ENCODE measurements at places on chromosomes 2 and 18.

DNA sequence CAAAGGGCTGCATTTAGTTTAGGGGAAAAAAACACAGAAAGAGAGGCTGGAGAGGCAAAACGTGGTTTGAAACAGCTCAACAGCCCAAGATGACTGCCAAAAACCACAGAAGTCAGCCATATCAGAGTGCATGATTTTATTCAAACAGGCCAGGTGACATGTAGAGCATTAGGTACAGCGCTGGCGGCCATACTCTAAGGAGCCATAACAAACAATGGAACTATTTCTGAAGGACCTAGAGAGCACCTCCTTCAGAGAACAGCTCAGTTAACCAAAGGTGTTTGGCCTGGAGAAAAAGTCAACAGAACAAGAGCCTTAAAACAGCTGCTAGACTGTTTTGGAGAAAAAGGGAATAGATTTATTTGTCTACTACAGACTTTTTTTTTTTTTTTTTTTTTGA is 2.6 kb downstream of the THADA start:
- no peak for DNase-seq

DNA sequence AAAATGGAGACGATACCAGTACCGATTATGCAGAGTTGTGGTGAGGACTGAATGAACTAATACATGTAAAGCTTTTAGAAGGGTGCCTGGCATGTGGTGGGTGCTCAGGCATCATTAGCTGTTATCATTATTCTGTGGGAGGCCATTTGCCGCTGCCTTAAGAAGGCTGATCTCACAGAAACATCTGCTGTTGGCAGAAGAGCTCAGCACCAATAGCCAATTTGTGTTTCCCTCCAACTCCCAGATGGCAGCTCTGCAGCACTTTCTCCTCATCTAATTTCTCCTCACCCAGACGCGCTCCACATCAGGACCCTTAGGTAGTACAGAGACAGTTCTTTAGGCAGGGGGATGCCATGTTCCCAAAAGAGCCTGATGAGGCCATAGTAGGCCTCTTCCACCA is 15.8 kb upstream of the CYP1B1 start:
- no peak for DNase-seq

DNA sequence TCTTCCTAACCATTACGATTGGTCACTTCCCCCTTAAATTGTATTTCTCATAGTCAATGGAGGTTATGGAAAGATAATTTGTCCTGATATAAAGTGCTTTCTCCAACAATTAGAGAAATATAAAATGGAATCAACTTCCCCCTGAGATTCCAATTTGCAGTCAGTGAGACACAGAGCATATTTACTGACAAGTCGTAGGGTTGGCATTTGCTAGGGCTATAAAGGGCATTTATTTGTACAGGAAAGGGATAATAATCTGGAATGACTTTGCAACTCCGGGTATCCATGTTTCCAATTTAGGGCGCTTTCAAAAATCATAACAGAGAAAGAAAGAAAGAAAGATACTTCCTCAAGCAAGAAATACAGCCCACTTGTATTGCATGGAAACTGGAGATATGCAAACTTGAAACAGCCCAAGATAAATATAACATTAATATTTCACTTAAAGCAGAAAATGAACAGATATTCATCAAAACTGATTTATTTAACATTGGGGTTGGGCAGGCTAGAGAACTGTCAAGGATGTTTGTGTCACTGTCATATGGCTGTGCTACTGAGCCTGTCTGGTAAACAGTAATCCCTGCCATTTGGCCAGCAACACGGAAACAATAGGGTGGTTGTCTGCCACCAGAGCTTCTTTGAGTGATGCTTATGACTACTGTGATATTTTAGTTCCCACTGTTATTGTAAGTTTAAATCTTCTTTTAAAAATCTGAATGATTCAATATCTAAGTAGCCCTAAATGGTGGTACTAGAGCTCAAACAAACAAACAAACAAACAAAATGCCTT is 621.8 kb downstream of the LRP1B start:
- no peak for DNase-seq

DNA sequence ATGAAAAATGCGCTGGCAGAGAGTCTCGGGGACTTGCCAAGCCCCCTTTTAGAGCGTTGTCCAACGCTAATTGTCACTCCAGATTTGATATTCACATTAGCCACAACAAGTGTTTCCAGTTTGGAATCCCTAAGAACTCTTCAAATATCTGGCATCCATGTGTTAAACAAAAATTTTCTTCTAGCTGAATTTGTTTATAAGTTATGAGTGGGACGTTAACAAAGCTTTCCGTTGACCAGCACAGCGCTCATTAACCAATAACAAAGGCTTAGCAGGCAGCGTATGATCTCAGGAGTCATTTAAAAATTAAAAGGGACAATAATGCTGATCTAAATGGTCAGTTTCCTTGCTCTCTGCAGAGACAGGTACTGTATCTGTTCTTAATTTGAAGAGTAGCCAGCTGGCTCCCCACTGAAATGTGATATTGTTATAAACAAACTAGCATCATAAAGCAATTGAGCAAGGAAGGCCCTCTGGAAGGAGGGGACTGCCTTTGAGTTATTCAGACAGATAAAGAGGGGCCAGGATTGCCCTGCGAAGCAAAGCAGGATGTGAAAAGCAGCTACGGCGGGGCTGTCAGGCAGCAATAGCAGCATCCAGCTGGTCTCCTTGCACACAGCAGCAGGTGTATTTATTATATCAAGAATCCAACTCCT is 337.2 kb upstream of the SALL3 start:
- no peak for DNase-seq

GRCh38 chr2:175808858-175809257 is 193.2 kb downstream of the LNPK start:
- DNase-seq, result no peak

GRCh38 chr2:178829299-178829960 is 22.2 kb upstream of the TTN start:
- DNase-seq, result no peak

GRCh38 chr2:60140185-60140584 is 413.3 kb downstream of the BCL11A start:
- no peak for DNase-seq

DNA sequence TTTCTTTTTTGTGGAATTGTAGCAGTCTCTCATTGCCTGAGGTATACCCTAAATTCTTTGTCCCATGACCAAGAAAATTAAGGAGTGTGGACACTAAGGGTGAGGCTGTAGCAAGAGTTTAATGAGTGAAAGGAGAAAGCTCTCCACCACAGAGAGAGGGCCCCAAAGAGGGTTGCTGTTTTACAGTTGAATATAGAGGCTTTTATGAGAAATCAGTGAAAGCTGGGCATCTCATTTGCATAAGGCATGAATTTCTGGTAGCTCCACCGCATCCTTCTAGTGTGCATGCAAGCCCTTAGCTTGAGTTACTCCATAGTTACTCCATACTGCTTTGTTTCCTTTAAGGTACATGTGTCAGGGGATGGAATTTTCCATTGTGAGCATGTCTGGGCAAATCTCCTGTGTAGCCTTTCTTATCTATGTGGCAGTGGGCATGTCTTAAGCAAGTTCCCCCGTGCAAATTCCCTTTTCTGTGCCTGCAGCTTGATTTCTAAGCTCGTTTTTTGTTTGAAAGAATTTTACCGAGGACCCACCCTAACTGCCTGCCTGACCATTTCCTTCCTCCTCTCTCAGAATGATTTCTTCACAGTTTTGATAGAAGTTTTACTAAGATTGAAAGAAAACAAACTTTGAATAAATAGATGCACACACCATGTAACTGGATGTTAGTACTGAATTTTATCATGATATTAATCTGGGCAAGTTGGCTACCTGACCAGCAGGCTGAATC is 218.9 kb downstream of the PARD3B start:
- no peak for DNase-seq

DNA sequence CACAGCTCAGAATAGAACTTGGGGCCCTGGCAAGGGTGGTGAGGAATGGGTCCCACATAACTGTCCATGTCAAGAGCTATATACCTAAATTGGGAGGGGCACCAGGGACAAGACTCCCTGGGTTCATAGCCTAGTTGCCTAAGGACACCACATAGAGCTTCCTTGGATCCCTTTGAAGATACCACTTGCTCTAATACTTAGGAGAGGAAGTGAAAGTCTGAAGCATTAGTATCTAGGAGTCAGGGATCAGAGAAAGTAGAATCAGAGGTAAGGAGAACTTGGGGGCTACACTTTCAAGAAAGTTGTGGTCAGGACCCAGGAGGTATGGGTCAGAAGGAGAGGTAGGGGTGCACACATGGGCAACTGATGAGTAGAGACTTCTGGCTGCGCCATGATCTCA is 318.2 kb upstream of the SLC39A10 start:
- no peak for DNase-seq

- DNase-seq, result no peak
Measured at GRCh38 chr2:149884871-149885270, 297.3 kb upstream of the MMADHC start.

GRCh38 chr2:219444566-219445091 is 10.0 kb downstream of the SPEG start:
- DNase-seq, result no peak

GRCh38 chr2:167438206-167438605 is 549.9 kb downstream of the XIRP2 start:
- DNase-seq, result no peak

DNA sequence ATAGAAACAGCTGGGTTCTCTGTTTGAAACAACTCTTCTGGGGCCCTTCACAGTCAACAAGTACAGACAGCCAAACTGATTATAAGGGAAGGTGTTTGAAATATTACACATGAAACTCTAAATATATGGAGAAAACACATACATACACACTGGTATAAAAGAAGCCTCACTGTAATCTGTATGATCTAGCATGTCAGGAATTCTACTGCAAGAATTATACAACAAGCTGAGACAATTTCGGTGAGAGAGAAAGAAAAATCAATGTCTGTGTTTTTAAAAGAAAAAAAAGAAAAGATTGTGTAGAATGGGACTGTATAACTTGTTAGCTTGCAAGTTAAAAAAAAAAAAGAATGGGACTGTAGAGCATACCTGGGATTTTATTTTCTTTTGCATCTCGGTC is 26.3 kb downstream of the IRS1 start:
- DNase-seq, result no peak

DNA sequence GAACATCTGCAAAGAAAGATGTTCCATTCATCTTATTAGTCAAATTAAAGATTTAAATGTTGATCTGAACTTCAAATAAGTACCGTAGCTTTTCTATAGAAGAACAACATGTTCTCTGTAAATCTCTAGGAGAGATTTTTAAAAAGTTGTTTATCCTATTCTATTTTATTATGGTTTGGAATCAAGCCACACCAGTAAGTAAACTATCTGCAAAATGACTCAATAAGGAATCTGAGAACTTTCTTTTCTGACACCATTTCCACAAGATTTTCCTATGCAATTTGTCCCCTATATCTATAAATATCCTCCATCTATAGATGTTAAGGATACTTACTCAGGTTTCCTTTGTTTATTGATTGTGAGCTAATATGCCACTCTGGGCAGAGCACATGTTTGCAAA is 736.6 kb downstream of the CBLN2 start:
- no peak for DNase-seq

DNA sequence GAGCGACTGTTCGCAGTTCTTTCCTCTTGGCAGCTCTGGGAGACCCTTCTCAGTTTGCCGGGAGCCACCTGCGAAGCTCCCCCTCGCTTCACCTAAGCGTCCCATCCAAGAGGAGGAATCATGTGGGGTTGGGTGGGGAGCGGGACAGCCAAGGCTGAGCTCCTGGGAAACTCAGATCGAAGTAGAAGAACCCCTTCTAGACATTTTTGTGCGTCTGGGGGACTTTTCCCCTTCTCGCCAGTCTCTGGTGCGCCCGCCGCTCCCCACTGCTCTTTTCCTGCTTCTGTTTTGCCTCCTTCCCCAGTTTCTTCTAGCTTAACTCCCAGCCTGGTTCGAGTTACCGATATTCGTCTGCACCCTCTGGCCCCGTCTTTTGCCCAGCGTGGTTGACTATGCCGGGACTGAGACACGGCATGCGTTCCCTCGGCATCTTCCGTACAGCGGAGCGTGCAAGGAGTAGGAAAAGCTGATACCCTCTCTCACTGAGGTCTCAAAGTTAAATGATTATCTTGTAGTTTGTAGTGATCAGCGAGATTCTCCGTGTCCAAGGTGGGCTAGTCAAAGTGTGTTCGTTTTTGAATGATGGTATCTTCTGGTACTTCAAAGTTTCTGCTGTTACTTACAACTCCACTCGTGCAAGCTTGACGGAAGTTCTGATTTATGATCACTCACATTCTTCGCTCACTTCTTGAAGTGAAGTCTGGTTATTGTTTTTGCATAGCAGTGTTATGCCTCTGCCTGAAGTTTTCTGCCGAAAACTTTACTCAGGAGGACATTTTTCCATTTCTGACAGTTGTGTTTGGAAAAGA is 664 bp downstream of the CAMKMT start:
- DNase-seq, result peak; percentile 76

GRCh38 chr2:65799141-65799854 is 366.9 kb upstream of the SPRED2 start:
- no peak for DNase-seq

GRCh38 chr2:85853499-85854165 is 35.2 kb downstream of the ST3GAL5 start:
- DNase-seq, result no peak

DNA sequence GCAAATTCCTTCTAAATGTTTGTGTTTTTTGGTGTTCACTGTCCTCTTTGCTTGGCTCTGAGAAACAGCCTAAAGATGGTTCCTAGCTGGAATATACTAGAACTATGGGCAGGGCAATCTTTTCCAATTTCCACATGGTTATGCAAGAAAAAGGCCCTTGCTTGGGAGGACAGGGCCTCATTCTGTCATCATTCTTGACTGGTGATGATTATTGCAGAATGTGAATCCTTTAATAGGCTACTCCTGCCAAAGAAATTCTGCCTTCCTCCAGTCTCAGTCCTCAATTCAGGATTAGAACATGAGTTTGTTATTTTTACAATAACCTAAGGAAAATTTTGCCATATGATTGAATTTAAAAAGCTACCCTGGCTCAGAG is 218.7 kb downstream of the HNMT start:
- DNase-seq, result no peak

- no peak for DNase-seq
Measured at GRCh38 chr2:196225213-196225612, 53.8 kb upstream of the STK17B start.

DNA sequence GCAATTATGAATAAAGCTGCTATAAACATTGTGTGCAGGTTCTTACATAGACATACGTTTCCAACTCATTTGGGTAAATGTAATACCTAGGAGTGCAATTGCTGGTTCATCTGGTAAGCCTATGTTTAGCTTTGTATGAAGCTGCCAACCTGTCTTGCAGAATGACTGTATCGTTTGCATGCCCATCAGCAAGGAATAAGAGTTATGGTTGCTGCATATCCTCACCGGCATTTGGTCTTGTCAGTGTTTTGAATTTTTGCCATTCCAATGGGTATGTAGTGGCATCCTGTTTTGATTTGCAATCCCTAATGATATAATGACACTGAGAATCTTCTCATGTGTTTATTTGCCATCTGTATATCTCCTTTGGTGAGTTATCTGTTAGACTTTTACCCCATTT is 20.7 kb downstream of the CCDC150 start:
- DNase-seq, result no peak

DNA sequence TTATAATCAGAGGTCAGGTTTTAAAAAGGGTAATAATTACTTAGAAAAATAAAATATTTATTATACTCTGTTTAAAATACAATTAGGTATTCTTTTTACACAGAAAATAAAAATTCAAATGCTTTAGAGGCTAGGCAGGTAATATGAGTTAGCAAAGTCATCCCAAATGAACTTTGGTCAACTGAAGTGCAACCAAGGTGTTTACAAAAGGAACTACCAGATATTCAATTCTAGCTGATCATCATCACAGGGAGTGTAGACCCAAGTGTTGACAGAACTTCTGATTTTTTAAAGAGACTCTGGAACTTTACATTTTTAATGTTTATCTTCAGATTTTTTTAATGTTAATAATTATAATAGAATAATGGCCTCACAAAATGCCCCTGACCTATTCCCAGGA is 59.3 kb upstream of the COL5A2 start:
- no peak for DNase-seq

- DNase-seq, result no peak
Measured at GRCh38 chr18:5175378-5175777, 21.7 kb downstream of the AKAIN1 start.
